GM13977 (cell line): ENCODE measurements at places on chromosomes 2 and 18.
A peak's percentile ranks its signal among the peaks of the same experiment; 100 is the strongest.

- peak; percentile 34 for DNase-seq
Measured at GRCh38 chr2:207167099-207167923, 1.6 kb upstream of the KLF7 start.

- DNase-seq = no peak
Measured at GRCh38 chr2:157592948-157593347, 35.7 kb downstream of the ACVR1C start.

GRCh38 chr2:55628931-55629330 is 11.5 kb upstream of the PPP4R3B start:
- DNase-seq = no peak

DNA sequence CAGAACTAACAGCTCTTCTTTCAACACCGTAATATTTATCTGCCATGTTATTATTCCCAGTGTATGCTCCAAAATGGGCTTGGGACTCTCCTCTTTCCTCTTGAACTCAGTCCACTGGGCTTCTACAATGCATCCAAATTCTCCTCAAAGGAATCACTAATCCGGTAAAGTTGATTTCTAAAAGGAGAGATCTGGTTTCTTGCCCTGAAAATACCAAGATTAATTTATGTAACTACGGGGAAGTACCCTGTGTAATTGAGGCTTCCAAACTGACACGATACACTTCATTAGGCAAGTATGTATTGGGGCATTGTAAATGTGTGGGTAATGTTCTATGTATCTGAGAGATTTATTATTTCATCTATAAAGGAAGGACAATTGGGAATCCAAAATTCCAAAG is 5.7 kb downstream of the NCKAP5 start:
- DNase-seq = no peak

- no peak for DNase-seq
Measured at GRCh38 chr2:70043252-70043875, 43.9 kb upstream of the PCBP1 start.

- no peak for DNase-seq
Measured at GRCh38 chr18:46721331-46721730, 35.5 kb downstream of the ST8SIA5 start.

- no peak for DNase-seq
Measured at GRCh38 chr18:10230072-10230471, 224.4 kb upstream of the APCDD1 start.

DNA sequence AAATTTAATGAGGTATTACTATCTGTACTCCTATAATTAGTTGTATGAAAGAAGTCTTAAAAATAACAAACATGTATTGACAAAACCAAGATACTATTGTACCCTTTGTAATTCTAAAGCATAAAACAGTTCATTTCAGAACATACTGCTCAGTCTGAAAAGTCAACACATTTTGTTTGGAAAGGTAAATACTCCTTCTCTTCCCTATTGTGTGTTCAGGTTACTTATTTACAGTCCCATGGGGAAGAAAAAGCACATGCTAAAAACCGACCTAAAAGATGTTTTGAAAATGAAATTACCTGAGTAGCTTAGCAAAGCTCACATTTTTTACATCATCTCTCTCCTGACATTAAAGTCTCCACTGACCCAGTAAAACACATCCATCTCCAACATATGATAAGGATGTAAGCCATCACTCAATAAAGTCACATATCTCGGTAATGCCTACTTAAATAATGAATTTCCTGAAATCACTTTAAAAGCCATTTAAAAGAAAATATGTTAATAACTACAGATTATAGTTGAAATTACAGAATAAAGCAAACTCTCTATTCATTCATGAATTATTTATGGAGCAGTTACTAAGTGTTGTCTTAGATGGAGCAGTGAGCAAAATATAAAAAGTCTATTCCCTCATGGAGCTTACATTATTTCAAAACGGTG is 75.6 kb upstream of the FZD5 start:
- DNase-seq = no peak

DNA sequence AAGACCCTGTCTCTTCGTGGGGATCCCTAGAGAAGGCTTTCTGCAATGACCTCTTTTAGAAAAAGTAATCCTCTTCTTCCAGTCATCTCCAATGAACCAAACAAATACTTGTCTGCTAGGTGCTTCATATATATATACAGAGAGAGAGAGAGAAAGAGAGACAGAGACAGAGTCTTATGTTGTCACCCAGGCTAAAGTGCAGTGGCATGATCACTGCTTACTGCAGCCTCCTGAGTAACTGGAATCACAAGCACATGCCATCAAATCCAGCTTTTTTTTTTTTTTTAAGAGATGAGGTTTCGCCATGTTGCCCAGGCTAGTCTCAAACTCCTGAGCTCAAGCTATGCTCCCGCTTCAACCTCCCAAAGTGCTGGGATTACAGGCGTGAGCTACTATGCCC is 18.6 kb upstream of the PKDCC start:
- no peak for DNase-seq

DNA sequence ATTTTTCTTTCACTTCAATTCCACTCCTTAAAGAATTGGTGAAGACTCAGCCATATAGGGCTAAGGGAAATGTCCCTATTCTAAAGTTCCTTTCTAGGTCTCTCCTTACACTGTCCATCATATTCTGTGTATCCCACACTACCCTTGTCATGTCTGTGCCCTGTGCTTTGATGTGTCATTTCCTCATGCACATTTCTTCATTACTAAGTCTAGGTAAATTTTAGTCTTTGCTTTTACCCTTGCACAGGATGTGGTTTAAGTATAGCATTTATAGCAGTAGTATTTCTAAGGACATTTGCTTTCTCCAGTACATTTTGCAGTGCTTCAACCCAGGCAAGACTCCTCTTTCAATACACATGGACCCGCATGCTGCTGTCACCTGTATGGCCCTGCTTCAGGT is 221.5 kb upstream of the ACVR2A start:
- peak; percentile 7 for DNase-seq

DNA sequence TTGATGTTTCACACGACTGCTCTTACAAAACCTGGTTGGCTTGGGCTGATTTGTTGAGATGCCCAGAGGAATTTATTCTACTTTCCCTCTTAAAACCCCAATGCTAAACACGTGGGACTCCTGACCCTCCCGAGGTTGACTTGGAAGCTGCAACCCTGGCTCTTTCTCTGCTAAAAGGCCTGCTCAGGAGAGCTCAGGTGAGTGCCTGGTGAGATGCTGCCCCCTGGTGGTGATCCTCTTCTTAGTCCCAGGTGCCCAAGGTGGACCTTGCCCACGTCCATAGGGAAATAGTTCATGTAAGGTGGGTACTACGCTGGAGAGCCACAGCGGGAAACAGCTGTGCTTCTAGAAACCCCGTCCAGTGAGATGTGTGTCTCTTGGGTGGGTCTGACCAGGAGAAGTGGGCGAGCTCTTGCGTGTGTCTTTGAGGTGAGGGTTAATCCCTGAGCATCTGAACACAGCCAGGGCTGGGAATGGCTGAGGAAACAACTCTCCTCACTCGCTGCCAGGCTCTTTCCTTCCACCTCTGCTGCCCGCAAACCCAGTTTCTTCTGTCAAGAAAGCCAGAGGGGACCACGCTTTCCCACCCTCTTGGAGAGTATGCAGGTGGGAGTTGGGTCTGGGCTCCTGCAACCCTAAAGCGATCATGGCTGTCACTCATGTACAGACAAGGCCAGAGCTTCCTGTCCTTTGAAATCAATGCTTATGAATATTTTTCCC is 25.5 kb upstream of the PXDN start:
- peak; percentile 81 for DNase-seq

- DNase-seq = no peak
Measured at GRCh38 chr18:28794459-28795245, 617.7 kb upstream of the CDH2 start.

DNA sequence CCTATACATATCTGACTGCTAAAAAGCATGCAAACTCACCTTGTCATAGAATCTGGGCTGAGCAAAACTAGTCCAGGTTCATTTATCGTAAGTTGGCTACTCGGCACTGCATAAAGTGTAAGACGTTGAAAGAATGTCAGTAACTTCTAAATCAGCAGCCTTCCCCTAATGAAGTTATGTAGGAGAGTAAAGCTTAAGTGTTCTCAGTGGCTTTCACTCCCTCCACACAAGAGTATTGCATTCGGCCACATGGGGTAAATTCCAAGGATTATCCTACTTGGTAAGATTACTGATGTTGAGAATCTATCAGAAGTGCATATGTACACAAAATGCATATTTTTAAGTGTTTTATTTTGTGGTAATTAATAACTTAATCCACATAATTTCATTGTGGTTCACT is 130.1 kb downstream of the LCLAT1 start:
- DNase-seq = no peak

- no peak for DNase-seq
Measured at GRCh38 chr2:69043736-69044400, 30.9 kb downstream of the ANTXR1 start.

DNA sequence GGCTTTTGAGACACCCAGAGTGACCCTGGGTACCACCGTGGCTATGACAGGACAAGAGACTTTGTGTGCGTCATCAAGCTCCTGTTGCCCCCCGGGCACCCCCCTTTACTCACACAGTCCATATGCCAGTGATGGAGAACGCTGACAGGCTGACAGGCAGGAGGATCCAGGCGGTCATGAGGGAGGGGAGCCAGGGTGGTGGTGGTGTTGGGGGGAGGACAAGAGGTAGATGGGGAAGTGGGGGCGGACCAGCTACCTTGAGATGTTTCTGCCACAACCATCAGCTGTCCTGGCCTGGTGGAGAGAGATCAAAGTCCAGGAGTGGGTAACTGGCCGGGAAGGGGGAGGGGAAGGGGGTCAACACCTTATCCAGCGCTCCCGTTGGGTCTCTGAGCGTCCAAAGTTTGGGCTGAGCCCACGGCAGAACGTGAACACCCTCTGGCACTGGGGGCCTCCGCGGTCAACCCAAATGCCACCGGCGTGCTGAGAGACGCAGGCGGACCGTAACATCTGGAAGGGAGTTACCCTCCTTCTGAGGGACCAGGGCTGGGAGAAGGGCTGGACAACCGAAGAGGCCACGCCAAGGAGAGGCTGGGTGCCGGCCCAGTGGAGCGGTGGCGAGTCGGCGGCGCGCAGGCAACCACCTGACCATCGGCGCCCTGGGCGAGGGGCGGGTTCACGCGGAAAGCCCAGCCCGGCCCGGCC is 575 bp downstream of the TMEM150A start:
- no peak for DNase-seq

DNA sequence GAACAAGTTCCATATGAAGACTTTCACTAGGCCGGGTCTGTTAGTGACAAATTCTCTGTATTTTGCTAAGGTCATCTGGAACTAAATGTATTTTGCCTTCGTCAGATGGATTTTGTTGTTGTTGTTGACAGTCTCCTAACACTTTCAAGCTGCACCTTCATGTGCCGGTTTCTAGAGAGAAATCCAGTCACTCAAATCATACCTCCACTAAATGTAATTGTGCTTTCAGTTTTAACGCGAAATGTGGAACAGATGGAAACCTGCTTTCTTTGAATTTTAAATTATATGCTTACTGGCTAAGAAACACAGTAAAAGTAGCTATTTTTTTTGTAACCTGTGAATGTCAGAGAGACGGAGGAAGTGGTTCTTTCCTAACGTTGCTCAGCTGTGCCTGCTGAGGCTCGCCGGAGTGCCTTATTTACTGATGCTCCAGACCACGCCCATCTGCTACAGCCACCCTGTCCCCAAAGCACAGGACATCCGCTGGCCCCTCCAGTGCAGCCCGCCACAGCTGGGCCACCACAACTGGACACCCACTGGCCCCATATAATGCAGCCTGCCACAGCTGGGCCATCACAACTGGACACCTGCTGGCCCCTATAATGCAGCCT is 134.7 kb downstream of the PXDN start:
- DNase-seq = no peak

DNA sequence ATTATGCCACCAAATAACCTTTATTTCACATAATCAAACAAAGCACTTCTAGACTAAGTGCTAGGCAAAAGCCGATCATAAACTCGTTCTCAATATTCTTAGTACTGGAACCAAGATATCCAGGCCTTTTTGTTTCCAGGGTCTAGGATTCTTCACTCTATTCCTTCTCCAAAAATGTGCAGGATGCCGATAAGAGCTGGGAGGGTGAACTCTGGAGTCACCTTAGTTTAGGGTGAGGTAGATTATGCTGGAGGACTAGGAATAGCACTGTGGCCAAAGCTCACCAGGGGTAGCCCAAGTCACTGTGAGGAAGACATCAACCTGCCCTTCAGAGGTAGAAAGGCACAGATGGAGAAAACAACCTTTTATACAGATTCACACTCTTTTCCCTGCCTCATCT is 37.3 kb downstream of the LONRF2 start:
- DNase-seq = no peak

DNA sequence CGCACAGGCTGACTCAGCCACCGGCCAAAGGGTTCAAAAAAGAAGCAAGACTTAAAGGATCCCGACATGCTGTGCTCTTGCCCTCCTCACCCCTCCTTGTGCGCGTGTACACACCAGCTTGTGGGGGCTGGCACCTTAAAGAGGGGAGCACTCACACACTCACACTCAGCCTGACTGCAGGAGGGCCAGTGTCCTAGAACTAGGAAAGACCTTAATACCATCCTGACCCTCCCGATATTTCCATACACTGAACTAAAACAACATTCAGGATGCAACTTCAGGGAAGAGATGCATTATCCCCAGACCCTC is 5.6 kb downstream of the PKDCC start:
- no peak for DNase-seq

GRCh38 chr2:96110621-96111256 is 5.6 kb downstream of the ADRA2B start:
- no peak for DNase-seq

DNA sequence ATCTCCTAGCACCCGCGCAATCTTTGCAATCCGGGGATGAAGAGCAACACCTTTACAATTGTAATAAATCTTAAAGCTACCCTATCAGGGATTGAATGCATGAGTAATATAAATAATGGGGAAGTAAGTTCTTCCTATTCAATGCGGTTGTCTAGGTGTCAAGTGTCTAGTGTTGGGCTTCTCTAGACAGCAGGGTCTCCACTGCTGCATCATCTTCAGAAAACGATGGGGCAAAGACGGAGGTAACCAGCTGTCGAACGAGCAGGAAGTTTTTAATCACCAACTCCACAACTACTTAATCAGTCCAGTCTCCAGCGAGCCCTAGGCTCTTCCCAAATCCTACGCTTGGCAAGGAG is 573 bp downstream of the STAM2 start:
- no peak for DNase-seq

DNA sequence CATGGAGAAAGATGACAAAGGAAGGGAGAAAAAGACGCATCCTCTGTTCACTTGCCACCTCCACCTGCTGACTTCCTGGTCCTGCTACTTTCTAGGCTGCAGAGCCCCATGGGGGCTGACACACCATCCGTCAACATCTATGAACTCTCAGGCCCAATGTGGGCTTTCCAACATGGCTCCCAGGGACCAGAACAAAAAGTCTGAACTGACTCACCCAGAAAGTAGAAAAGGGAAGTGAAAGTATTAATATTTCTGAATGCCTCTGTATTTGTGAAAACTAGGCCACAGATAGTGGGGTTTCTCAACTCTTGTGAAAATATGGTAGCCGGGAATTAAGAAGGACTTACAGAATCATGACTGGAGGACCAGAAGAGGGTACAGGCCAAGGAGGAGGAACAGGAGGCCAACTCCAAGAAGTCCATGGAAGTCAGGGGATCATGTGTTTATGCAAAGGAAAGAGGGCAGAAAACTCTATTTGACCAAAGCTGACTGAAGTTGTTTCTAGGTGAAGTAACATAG is 123.1 kb upstream of the CAB39 start:
- DNase-seq = peak; percentile 68

- peak; percentile 88 for DNase-seq
Measured at GRCh38 chr18:75173125-75173432, 35.9 kb downstream of the PTGR3 start.
